Stimulated activated CD4-positive, alpha-beta T cell treated with anti-CD3 and anti-CD28 coated beads, Interleukin-15, amount 100 ng/mL, for 1 hour (primary cell): ENCODE measurements at places on chromosomes 2 and 18.

- no peak for DNase-seq
Observed at GRCh38 chr2:75200140-75201096, 1.1 kb upstream of the TACR1 start.

GRCh38 chr18:22844628-22845027 lies 88.5 kb upstream of the RBBP8 start:
- DNase-seq, result no peak

DNA sequence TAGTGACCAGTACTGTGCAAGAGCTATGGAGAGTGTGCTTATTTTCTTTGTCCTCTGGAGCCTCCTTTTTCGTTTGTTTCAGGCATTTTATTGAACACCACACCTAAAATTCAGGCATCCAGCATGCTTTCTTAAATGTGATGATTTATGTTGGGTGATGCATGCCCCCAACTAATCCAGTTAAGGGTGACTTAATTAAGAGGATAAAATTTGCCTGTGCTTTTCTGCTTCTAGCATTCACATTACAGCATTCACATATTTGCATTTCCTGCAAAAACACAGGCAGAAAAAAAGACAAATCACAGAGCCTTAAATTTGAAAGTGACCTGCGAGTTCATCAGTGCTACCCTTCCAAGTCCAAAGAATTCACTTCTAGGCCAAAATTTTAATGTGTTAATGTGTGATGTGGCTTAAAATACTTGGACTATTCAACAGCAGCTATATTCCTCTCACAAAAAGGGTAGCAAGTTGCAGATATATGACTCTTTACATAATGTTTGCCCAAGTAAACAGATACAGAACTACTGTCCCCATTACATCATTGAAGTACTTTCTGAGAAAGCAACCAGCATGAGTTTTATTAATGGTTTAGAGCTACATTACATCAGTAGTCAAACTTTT lies 286.5 kb downstream of the THSD7B start:
- no peak for DNase-seq

- DNase-seq, result no peak
Observed at GRCh38 chr2:33589444-33589843, 9.7 kb downstream of the FAM98A start.

- DNase-seq, result no peak
Observed at GRCh38 chr2:83565626-83566025, 893.5 kb downstream of the SUCLG1 start.

- DNase-seq, result no peak
Observed at GRCh38 chr2:2731101-2731815, 400.2 kb upstream of the MYT1L start.

DNA sequence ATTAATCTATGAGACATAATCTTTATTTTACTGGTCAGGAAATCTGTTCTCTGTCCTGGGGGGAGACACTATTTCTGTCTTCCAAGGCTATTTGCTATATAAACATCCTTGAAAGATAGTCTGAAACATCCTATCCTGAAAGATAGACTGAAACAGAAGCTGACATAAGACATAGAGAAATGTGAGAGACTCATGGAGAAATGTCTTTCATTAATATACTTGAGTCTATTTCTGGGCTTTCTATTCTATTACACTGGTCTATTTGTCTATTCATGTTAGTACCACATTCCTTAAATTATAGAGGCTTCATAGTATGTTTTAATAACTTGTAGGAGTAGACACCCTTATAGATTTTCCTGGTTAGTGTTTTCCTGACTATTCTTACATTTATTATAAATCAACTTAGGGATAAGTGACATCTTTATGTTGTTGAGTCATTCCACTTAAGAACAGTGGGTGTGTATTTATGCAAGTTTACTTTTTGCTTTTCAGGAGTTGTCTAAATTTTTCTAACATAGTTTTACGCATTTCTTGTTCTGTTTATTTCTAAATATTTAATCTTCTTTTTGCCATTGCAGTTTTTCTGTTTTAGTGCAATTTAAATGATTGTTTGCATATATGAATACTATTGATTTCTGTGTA lies 244.9 kb upstream of the ZSWIM2 start:
- no peak for DNase-seq

- no peak for DNase-seq
Observed at GRCh38 chr2:235543851-235544688, 50.2 kb downstream of the AGAP1 start.

DNA sequence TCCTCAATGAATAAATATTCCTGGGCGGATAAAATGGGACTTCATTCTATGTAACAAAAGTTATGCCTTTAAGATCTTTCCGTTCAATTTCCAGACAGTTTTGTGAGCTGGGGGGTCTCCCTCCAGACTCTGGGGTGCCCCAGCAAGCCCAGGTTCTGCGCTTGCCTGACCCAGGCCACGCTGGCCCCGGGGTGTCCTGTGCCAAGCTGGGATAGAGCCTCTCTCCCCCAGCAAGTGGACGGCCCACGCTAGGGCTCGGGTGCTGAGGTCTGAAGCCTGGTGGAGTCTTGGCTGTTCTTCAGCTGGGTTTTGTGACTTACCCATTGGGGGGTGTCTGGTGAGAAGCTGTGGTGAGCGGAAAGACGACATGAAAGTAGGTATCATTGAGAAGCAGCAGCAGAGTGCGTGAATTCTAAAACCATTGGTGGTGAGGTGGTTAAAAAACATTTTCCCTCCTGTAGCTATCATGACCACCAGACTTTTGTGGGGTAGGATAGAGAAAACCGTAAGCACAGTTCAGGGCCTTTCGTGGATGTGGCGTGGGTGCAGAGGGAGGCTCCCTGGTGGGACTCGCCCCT lies 346.8 kb downstream of the ANAPC1 start:
- no peak for DNase-seq

DNA sequence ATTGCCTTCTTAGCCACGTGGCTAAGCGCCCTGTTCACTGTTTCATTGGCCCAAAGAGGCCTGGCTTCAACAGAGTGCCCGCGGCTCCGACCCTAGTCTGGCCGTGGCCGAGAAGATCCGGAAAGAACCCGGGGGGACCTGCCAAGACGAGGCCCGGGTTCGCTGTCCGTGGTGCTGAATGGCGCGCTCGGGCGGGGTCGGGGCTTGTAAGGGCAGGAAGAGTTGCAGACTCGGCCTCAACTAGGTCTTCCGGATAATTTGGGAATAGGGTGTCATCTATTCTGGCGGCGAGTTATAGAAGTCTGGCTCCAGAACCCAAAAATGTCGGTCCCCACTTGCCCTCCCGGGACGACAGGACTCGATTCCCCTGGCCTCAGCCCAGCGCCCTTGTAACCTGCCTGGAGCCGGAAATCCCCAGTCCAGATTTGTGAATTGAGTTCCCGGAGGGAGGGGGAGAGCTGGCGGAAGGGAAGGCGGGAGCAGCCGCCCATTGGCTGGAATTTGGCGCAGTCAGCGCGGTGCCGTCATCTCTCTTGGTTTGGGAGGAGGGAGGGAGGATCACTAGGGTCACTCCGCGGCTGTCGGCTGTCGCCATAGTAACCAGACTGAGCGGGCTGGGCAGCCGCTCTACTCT lies 3.5 kb downstream of the CDK5R2 start:
- DNase-seq, result peak; percentile 54

DNA sequence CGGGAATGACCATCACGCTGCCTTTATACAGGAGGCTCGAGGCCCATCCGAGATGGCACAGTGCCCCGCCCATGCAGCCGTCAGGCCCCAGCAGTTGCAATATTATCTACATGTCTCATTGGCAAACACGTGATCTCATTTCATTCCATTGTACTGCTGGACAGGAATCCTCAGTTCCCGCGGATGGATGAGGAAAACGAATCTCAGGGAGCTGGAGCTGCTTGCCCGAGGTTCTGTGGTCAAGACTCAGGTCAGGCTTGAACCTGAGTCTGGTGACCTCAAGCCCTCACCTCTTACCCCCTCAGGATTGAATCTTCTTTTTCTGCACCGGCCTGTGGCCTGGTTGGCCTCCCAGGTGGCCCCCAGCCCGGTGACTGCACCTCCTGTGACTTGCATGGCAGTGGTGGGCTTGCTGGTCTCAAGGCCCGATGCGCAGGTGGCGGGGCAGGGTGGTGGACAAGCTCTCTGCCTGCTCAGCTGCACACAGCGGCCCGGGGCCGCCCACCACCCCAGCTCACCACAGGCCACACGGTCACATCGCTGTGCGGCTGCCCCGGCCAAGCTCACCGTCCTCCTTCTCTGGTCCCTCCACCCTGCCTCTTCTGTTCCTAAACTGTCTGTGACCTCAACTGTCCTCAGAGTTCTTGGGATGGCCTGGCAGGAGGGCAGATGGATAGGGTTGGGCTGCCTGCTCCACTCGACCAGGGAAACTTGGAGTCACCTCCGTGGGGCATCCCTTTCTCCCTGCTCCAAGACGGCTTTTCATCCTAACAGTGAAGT lies 52.0 kb upstream of the HS6ST1 start:
- DNase-seq, result no peak

DNA sequence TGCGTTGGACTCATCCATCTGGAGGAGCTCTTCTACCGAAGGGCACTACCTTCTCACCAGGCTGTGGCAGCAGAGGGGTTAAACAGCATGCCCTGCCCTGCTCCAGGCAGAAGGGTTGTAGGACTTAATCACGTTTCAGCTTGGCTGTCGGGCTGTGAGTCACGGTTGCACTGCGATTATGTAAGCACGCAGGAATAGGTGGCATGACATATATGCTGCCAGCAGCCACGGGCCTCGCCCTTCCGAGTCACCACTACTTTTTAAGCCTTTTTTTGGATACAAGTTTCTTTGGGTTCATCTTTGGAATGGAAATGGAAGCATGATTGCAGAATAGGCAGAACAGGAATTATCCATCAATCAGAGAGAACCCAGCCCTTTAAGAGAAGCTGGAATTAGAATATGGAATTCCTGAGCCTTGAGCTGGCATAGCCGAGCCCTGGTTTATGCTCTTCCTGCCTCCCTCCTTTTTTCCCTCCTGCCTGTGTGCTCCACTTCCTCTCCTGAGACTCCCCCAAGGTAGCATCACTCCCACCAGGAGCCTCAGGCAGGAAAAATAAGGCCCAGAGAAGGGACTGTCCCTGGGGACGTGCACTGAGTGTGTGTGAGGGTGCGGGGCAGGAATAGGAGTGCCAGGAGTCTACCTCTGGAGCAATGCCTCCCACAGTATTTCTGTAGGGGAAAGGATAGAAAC lies 86.8 kb downstream of the SEMA4F start:
- no peak for DNase-seq

GRCh38 chr18:77777163-77777562 lies 527.5 kb downstream of the GALR1 start:
- no peak for DNase-seq

DNA sequence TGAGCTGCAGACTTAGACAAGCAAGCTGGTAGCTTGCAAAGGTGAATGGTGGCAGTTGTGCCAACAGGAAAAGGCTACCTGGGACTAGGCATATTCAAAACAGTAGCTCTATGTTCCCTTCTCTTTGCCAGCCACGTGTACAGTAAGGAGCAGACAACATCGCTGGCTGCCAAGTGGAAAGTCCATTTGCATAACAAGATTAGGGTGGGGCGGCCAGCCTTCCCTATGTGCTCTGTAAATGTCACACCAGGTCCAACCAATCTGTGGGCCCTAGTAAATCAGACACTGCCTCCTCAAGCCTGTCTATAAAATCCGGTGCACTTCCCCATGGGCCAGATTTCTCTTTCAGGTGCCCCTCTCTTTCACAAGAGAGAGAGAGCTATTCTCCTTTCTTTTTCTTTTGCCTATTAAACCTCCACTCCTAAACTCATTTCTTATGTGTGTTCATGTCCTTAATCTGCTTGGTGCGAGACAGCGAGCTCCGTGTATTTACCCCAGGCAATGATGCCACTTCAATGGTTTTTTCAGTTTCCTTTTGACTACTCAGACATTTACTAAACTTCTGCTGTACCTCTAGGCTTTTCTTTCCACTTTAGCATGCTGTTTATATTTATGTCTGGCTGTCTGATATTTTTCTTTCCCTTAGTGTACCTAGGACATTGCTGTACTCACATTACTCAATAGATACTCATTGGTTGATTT lies 297.4 kb upstream of the GCFC2 start:
- DNase-seq, result no peak

DNA sequence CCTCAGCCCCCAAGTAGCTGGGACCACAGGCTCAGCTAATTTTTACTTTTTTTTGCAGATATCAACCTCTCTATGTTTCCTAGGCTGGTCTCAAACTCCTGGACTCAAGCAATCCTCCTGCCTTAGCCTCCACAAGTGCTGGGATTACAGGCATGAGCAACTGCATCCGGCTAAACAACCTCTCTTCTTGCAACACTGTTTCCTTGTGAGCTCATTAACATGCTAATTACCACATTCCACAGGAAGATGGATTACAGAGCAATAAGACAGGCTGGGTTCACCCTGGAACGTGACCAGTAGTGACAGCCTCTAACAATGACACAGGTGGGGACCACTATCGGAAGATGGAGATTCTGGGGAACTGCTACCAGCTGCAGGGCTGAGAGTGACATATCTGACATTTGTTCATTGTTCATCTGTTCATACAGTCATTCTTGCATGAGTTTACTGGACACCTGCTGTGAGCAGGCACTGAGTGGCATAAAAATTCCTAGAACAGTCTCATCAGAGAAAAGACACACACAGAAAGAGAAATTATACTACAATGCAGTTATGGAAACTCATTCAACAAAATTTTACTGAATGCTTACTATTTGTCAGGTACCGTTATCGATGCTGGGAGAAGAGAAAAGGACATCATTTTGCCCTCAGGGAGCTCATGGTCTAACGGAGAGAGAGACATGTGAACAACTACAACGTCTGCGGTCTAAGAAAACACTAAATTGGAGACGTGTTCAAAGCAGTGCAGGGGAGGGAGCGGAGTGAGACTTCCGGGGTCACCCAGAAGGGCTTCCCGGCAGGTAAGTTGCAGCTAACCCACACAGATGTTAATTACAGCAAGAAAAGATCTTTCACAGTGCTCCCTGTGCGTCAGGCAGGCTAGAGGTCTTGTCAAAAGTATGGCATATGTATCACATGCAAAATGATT lies 37.6 kb downstream of the PROC start:
- DNase-seq, result no peak

DNA sequence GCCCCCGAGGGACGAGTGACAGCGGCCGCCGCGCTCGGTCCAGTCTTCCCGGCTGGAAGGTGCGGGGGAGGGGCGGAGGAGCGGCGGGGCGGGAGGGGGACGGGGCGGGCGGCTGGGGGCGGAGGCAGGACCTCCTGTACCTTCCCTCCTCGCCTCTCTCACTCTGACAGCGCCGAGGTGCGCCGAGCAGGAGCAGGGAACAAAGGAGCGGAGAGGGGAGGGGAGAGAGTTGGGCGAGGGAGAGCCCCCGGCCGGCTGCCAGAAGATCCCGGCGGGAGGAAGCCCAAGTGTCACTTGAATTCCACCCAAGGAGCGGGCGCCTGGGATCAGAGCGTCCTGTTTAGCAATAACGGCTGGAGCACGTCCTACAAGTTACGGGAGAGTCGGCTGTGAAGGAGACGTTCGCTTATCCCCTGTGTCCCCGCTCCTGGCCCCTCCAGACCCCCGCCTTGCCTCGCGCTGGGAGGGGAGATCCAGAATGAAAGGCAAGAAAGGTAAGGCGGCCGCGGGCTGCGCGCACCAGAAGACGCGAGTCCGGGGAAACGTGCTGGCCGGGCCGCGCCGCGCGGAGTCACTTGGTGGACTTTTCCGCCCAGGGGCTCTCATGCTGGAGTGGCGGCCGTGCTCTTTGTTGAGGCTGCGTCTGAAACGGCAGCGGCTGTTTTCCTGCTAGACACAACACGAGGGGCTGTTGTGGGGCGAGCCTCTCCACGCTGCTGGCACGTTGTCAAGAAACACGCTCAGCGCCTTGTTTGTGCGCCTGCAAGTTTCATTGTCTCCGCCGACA lies at the start of gene TGIF1:
TGIF1 (plus strand) TSS at position 161 of the 787 bp plus-strand sequence; CDS start at position 479, 318 bp downstream.
- DNase-seq, result peak; percentile 43
